ENCODE measurements at places on chromosomes 1 and 21. TPM values are rescaled to one million over a fixed set of nuclear protein-coding genes. Genes with fewer than 3 reads are reported as not detected.
A peak's percentile ranks its signal among the peaks of the same experiment; 100 is the strongest.

AADACL3 gene
- polyA plus RNA-seq, result not detected

DNA sequence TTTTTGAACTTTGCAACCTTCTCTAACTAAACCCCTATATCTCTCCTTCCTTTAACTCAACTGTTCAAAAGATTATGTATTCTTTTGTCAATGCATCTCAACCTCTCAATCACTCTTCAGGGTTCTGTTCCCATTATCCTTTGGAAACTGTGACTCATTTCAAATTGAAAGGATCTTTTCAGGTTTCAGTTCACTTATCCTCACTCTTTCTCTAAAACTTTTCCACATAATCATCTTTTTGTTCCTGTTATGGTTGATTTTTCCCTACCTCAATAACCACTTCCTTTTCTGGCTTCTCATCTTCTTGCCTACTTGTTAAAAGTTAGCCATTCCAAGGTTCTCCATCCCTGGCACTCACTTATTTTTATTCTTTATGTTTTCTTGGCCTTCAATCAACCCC lies 56.2 kb upstream of the NUF2 start:
- no peak for DNase-seq

- no peak for DNase-seq
Observed at GRCh38 chr1:153361480-153362109, 3.9 kb downstream of the S100A9 start.

C1orf35 gene
- 15.2 TPM for polyA plus RNA-seq

GRCh38 chr1:64474665-64475439 lies 4.9 kb downstream of the CACHD1 start:
- no peak for DNase-seq

- no peak for DNase-seq
Observed at GRCh38 chr1:213250446-213250845, 199.4 kb downstream of the RPS6KC1 start.

LCE2C gene
- polyA plus RNA-seq, result not detected

DNA sequence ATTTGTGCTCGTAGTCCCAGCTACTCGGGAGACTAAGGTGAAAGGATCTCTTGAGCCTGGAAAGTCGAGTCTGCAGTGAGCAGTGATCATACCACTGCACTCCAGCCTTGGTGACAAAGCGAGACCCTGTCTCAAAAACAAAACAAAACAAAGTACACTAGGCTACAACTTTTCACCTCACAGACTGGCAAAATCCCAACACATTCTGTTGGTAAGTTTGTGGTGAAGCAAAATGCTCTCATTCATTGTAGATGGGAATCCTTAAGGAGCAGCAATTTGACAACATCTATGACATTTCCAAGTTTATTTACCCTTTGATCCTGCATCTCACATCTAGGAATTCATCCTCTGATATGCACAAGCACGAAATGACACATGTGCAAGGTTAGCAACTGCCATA lies 20.2 kb upstream of the SLC1A7 start:
- DNase-seq, result no peak

NTMT2 gene
- not detected for polyA plus RNA-seq

GRCh38 chr1:16244650-16245285 lies 7.8 kb upstream of the CPLANE2 start:
- no peak for DNase-seq

DNA sequence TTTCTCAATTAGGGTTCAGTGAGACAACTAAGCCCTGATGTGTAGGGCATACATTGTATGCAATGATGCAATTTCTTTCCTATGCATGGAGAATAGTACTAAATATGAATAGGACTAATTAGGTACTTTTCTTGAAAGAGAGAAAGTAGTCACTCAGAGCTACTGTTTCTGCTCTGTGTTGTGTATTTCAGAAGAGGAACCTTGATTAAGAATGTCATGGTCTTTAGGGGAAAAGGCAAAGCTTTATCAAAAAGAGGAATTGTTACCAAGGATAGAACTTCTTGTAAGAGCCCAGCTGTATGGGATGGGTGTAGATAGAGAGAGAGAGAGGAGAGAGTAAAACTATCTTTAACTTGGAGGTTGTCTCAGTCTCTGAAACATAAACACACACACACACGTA lies 49.1 kb downstream of the HLX start:
- DNase-seq, result no peak

DNA sequence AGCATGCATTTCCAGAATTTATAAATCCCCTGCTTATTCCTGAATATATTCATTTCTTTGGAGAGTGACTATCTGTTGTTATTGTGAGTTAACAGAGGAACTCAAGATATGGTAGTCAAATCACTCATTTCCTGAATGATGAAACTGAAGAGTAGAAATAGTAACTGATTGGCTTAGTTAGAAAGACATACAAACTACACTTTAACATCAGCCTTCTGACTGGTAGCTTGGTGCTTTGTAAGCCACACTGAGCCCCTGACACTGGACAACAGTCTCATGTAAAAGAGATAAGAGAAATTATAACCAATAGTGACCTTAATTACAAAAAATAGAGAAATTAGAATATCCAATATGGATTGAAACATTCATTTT lies 4.8 kb downstream of the GBP7 start:
- no peak for DNase-seq

- DNase-seq, result no peak
Observed at GRCh38 chr1:24901791-24902470, 28.1 kb downstream of the RUNX3 start.

S100A2 gene
- 6.2 TPM for polyA plus RNA-seq

CATSPER4 gene
- polyA plus RNA-seq, result 0.08 TPM

DNA sequence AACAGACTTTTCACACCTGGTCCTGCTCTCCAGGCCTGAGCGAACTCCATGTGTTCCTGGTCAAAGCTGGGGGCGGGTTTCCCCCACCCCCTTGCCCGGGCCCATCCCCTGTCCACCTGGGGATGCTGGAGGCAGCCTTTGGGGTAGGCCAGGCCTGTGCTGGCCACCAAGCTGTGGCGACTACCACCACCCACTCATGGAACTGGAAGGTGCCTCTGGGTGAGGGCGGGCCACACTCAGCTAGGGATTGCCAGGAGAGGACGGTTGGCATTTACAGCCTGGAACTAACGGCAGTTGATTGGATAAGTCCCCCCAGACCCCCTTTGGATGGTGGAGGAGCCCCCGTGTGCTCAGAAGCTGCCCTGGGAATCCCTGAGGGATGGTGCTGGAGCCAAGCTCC lies 7.9 kb downstream of the S100B start:
- DNase-seq, result no peak

DNA sequence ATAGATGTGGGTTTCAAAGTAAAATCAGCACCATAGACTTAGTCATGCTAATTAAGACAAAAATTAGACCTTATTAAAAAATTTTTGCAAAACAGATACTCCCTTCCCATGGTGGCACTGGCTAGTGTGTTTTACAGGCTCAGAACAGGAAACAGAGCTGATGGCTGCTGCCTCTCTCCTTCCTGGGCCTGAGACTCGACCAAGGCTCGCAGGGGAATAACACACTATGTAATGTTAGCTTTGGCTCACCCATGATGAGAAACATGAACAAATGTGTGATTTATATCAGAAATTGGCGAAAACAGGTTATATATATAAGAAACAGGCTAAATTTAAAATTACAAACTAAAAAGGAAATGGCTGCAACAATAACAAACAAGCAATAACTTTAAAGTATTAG lies 50.7 kb downstream of the ERG start:
- no peak for DNase-seq

RABGGTB gene
- polyA plus RNA-seq, result 94.5 TPM

- DNase-seq, result no peak
Observed at GRCh38 chr21:21046063-21046462, 47.9 kb downstream of the NCAM2 start.

DNA sequence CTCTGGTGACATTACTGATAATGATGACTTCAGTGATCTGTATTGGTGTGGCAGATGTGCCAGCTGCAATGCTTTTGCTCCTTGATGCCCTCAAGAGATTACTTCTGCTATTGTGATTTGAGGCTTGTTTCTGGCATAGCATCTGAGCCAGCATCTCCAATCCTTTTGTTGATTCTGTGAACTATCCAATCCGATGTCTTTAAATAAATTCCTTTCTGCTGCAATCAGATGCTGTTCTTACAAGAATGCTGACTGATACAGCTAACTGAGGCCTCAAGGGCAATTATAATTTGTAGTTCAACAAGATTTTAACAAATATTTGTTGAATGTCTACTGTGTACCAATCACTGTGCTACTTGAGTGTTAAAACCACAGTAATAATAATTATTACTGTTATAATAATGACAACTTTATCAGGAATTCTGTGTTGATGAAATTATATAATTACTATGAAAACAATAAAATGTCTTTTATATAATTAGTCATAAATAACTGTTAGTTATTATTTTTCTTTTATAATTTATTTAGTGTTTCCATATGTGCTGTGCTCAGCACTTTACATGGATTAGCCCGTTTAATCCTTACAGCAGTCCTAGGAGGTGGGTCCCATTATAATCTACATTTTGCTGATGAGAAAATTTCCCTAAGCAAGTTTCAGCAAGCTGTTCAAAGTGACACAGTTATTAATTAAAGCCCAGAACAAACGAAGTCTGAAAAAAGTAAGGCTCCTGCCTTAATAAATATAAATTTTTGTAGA lies 308.2 kb downstream of the BRINP3 start:
- DNase-seq, result no peak

GRCh38 chr1:236065509-236066005 lies 667 bp upstream of the NID1 start:
- no peak for DNase-seq

GRCh38 chr21:26751305-26751704 lies 93.9 kb downstream of the ADAMTS1 start:
- DNase-seq, result no peak

DNA sequence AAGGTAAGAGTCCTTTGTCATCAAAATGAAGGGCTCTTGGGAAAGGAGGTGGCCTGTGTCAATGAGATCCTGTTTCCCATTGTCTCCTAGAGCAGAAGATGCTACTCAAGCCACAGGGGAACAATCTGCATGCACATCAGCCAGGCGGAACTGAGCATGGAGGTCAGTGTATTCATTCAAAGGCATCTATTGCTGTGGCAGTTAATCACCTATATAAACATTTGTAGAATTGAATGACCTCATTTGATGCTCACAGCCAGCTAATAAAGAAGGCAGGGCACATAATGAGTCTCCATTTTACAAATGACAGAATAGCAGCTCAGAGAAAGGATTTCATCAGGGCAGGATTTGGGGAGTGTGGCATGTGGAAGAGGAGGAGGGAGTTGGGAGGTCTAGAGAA lies 5.7 kb upstream of the FYB2 start:
- no peak for DNase-seq

C1QTNF12 gene
- 9.4 TPM for polyA plus RNA-seq

GRCh38 chr1:173205146-173206051 lies 1.7 kb downstream of the TNFSF4 start:
- no peak for DNase-seq

FUCA1 gene
- 43.8 TPM for polyA plus RNA-seq

GRCh38 chr1:119878171-119878570 lies 18.1 kb downstream of the ADAM30 start:
- no peak for DNase-seq

DNA sequence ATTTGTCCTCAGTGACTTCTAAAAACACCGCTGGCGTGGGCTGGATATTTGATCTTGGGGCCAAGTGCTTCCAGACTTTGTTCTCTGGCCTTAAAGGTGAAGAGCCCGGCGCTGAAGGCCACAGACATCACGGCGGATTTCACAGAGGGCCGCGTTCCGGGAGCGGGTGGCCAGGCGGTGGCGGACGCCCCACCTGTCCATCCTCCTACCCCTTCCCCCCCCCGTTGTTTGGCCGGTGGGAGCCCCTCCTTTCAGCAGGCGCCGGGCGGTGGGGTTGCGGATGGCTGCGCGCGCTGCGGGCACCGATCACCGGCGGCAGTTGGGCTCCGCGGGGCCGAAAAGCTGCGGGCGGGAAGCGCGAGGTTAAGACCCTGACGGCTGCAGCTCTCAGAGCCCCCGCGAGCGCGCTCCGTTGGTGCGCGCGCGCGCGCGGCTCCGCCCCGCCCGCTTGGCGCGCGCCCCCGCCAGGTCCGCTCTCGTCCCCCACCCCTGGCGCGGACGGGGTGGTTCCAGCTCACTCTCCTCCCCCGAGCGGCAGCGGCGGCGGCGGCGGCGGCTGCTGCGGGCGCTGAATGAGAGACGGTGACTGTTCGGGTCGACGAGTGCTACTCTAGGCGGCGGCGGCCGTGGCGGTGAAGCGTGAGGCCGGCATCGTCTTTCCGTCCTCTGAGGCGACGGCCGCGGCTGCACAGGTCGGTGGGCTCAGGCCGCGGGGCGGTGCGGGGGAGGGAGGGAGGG lies at the start of gene RALGPS2:
TSS of gene RALGPS2 (plus strand) at position 517 of the 738 bp plus-strand sequence. CDS start 51,521 bp downstream, outside the sequence.
- peak; percentile 71 for DNase-seq

ABCA4 gene
- 7.7 TPM for polyA plus RNA-seq

- DNase-seq, result no peak
Observed at GRCh38 chr1:212977781-212978645, 27.7 kb downstream of the VASH2 start.

- DNase-seq, result peak; percentile 47
Observed at GRCh38 chr1:178093951-178094738, at the start of gene RASAL2. RASAL2 (plus strand) TSS chr1:178094104; CDS start chr1:178094493, 389 bp downstream.

DNA sequence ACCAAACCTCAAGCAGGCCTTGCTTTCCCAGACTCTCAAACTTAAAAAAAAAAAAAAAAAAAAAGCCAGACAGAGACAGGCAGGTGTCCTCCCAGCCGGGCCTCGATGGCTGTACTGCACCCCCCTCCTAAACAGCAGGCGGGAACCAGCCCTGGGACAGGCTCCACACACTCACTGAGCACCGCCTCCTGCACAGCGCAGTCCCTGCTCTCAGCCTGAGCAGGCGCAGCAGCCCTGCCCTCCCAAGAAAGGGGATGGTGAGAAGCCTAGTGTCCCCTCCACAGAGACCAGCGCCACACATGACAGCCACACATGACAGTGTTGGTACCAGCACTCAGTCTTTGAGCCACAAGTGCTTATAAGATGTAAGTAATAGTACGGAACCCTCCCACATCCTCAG lies 11.9 kb downstream of the MX2 start:
- DNase-seq, result no peak

DNA sequence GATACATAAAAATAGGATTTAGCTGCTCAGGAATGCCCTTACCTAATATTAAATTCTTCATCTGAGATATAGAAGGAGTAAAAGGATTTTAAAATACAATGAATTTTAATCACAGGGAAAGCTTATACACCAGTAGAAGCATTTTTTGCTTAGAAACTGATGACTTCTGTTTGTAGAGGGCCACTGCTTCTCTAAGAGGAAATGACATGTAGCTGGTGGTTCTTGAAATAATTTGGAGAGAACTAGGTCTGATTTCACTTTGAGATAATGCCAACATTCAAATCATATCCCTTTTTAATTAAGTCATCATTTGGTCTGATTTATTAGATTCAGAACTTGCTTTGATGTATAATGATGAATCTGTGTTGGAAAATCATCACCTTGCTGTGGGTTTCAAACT lies 166.6 kb upstream of the SGIP1 start:
- DNase-seq, result no peak

CA6 gene
- not detected for polyA plus RNA-seq

DMRTA2 gene
- polyA plus RNA-seq, result not detected

DNA sequence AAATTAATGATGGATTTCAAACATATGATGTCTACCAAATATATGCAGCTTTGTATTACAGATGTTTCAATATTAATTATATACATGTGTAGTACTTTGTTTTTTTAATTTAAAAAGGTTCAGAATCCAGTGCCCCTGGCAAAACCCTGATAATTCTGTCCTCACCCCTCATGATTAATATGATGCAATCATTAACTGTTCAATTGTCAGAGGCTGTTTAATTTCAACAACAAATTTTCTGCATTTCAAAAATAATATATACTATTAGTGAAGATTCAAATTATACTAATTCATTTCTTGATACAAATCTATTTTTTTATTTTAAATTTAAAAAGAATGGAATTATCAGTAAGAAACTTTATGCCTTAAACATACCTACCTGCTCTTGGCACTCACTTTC lies 162.6 kb downstream of the HHIPL2 start:
- DNase-seq, result no peak

- DNase-seq, result no peak
Observed at GRCh38 chr1:53111693-53112092, 30.7 kb downstream of the SLC1A7 start.

TBX19 gene
- polyA plus RNA-seq, result 2.7 TPM

GLIS1 gene
- 2.1 TPM for polyA plus RNA-seq
